NCI-H524 (cell line): ENCODE measurements at places on chromosomes 6 and 20.

DNA sequence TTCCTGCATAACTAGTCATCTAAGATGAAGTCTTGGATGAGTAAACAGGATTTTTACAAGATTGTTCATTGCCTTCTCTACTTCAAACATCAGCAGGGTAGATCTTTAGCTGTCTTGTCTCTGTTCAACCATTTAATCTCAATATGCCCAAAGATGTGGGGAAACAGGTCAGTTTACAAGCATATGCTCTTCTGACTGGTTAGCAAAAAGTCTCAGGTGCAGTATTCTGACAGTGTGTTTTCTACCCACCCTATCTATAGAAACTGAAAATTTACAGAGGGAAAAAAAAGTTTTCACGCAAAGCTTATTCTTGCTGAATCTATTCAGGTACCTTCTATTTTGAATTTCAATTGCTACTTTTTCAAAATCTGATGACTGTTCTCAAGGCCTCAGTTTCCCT, 29.0 kb downstream of the MAP3K5 start:
- no peak for DNase-seq

GRCh38 chr6:167578371-167578901, 248.3 kb upstream of the AFDN start:
- no peak for DNase-seq

DNA sequence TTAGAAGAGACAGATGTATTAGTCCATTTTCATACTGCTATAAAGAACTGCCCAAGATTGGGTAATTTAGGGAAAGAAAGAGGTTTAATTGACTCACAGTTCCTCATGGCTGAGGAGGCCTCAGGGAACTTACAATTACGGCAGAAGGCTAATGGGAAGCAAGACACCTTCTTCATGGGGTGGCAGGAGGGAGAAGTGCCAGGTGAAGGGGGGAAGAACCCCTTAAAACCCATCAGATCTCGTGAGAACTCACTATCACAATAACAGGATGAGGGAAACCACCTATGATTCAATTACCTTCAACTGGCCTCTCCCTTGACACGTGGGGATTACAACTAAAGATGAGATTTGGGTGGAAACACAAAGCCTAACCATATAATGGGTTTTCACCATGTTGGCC, 28.9 kb upstream of the PNRC1 start:
- DNase-seq = no peak

GRCh38 chr6:45697605-45698004, 318.1 kb downstream of the CLIC5 start:
- DNase-seq = no peak

DNA sequence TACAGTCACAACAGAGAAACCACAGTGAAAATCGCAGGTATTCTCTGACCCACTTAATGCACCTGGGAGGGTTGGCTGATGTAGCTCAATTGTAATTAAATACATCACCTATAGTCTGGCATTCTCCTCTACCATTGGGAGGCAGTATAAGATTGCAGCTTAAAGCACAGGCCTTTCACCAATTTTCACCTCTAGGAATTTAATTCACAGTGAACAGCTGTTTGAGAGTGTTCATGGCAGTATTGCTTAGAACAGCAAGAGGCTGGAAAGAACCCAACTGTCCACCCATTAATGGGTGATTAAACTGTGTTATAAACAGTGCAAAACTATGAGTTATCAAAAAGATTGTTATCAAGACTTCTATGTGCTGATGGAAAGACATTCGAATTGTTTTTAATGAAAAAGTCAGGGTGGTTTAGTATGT, 2.0 kb downstream of the EDEM2 start:
- peak; percentile 80 for DNase-seq

DNA sequence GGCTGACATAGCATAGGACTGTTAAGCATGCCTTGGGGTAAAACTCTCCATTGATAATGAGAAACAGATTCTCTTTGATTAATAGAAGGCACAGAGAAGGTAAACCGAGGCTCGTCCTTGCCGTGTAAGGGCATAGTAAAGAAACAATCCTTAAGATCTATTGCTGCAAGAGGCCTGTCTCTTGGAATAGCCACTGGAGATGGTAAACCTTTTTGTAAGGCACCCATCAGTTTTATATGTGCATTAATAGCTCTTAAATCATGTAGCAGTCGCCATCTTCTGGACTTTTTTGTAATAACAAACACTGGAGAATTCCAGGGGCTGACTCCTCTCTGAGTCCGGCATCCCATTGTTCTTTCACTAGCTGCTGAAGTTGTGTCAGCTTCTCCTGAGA, 8.4 kb upstream of the ABHD12 start:
- DNase-seq = peak; percentile 47

GRCh38 chr20:56724241-56724757, 95.2 kb downstream of the TFAP2C start:
- no peak for DNase-seq

DNA sequence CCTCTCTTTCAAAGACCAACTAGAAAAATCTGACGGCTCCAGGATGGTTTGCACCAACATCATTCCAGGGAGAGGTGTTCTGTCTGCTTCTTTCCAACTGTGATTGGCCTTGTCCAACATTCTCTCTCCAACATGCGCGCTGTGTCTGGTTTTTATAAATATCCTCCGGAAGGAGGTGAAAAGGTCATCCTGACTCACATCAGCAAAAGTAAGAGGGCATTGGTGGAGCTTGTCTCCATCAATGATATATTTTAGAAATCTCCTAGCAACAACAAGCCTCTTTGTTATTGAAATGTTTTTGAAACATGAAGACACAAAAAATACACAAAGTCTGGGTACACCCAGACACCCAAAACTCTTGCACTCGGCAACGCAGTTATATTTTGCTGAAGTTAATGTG, 475.3 kb upstream of the JARID2 start:
- no peak for DNase-seq

- DNase-seq = no peak
These were observed 554.5 kb upstream of the AGPAT4 start for GRCh38 chr6:161828355-161828754.

GRCh38 chr6:56642366-56643261, at the start of gene DST:
DST (minus strand) TSS chr6:56642889.
- DNase-seq = no peak

- no peak for DNase-seq
These were observed 29.9 kb downstream of the NFATC2 start for GRCh38 chr20:51512645-51513044.

DNA sequence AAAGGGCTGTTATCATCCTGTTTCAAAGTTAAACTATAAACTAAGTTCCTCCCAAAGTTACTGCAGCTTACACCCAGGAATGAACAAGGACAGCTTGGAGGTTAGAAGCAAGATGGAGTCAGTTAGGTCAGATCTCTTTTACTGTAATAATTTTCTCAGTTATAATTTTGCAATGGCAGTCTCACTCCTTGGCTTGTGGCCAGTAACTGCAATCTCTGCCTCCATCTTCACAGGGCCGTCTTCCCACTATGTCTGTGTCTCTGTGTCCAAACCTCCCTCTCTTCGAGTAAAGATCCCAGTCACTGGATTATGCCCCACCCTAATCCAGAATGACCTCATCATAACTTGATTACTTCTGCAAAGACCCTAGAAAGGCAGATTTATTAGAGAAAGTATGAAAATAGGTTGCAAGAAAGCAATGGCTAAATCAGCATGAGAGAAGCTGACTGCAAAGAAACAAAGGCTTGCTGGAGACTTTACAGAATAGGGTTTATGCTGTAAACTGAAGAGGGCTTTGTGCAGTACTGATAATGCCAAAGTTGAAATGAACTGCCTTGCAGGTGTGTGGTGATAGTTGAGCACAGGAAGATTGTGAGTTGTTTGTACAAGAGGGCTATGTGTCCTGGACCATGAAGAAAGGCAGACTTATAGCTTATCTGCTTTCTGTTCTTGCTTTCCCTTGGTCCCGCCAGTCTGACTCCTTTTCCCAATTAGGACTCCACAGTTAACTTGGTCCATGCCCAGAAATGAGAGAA, 28.4 kb downstream of the GPX6 start:
- DNase-seq = no peak

DNA sequence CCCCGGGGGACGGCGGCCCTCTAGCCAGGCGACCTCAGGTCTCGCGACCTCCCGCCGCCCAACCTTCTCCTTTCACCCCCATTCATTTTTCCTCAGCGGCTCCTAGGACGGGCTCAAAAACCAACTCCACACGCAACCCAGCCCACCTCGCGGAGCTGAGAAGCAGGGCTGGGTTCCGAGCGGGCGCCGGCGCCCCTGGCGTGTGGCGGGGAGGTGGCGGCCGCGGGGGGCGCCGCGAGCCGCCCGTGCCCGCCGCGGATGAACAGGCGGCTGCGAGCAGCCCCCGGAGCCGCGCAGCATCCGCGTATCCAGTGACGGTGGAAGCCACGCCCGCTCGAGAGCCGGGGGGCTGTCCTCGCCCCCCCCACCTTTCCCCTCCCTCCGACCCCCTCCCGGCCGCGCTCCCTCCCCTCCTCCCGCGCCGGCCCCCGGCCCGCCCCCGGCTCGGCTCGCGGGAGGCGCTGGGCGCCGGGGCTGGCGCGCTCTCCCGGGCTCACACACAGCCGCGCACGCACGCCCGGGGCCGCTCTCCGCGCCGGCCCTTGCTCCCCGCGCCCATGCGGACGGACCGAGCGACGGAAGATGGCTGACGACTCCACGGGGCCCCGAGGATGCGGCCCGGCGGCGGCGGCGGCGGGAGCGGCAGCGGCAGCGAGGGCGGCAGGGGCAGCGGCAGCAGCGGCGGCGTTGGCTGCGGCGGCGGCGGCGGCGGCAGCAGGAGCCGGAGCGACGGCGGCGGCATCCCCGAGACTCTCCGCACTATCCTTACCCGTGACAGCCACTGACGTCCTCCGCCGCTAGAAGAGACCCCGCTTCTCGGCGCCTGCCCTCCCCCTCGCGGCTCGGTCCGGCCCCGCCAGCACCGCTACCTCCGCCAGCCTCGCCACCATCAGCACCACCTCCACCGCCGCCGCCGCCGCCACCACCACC, at the start of gene SOBP:
SOBP (plus strand) TSS at position 482 of the 930 bp plus-strand sequence. CDS start 500 bp downstream, outside the sequence.
- peak; percentile 82 for DNase-seq

- DNase-seq = no peak
These were observed 184.9 kb upstream of the CST7 start for GRCh38 chr20:24764027-24764793.

DNA sequence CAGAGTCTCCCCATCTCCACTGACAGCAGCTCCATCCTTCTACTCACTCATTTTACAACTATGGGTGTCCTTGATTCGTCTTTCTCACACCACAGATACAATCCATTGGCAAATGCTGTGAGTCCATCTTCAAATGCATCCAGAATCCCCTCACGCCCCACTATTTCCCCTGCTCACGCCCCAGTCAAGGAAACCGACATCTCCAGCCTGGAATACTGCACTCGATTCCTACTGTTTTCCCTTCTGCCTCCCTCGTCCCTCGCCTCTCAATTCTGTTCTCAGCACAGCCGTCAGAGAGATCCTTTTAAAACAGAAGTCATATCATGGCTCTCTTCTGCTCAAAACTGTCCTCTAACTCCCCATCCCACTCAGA, 4.7 kb downstream of the HLA-B start:
- no peak for DNase-seq

GRCh38 chr6:9634776-9635175, 780.1 kb downstream of the TFAP2A start:
- no peak for DNase-seq

- no peak for DNase-seq
These were observed 172.4 kb upstream of the PDE10A start for GRCh38 chr6:165835410-165835851.

- DNase-seq = no peak
These were observed 464.8 kb downstream of the CBLN4 start for GRCh38 chr20:55540486-55540885.

- no peak for DNase-seq
These were observed 44.0 kb upstream of the TRAM2 start for GRCh38 chr6:52620906-52621190.

- no peak for DNase-seq
These were observed 1.6 kb downstream of the SLC22A7 start for GRCh38 chr6:43299338-43300293.

GRCh38 chr6:2517401-2517800, 233.3 kb downstream of the MYLK4 start:
- no peak for DNase-seq

DNA sequence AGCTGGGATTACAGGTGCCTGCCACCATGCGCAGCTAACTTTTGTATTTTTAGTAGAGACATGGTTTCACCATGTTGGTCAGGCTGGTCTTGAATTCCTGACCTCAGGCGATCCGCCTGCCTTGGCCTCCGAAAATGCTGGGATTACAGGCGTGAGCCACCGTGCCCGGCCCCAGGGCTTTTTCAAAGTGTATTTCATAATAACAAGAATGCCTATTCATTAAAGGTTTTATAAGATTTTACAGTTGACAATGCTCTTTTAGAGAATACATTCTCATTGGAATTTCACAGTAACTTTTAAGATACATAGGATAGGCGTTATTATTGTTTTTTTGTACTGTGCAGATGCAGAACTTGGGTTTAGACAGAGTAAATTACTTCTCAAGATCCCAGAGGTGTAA, 52.6 kb upstream of the PTPRK start:
- DNase-seq = no peak

- no peak for DNase-seq
These were observed 217.5 kb downstream of the GJA1 start for GRCh38 chr6:121652726-121653623.

DNA sequence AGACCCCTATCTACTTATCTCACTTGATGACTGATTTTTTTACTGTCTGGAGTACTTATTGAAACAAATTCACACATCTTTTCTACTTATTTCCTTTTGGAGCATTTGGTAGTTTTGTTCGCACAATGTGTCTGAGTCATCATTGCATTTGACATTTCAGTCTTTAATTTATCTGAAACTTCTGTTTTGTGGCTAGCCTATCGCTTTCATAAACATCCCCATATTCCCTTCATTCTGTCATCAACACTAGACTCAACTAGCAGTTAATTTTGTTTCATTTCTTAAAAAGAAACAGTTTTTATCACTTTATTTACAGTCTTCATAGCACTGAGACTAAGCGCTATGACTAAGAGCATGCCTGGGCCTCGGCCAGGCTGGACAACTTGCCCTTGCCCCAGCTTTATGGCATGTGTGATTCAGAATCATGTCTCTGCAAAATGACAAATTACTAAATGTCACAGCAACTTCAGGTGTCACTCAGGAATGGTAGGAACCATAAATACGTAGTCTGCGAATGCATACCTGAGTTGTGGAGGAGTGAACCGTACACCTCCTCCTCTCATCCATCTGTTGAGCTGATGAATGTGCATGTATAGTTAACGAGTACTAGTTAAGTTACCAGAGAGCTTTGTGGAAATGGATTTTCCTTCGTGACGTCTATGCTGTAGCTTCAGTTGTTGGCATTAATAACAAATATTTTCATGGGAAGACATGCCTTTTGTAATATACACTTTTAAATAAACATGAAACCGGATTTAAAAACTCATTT, 16.2 kb downstream of the L3MBTL3 start:
- peak; percentile 8 for DNase-seq
